CD4-positive, alpha-beta T cell treated with Interferon alpha-2 for 1 hour (primary cell): ENCODE measurements at places on chromosomes 1 and 21.

- DNase-seq = no peak
Observed at GRCh38 chr1:17919525-17920439, 164.6 kb downstream of the ACTL8 start.

DNA sequence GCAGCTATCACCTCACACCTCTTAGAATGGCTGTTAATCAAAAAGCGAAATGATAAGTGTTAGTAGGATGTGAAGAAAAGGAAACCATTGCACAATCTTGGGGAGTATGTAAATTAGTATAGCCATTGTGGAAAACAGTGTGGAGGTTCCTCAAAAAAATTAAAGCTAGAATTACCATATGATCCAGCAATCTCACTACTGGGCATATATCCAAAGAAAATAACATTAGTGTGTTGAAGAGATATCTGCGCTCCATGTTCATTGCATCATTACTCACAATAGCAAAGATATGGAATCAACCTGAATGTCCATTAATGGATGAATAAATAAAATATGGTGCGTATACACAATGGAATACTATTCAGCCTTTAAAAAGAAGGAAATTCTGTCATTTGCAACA, 68.9 kb downstream of the SNRPE start:
- DNase-seq = no peak

GRCh38 chr21:42373196-42373907, 7.0 kb upstream of the TFF1 start:
- DNase-seq = no peak

- peak; percentile 55 for DNase-seq
Observed at GRCh38 chr1:19644681-19645410, 735 bp downstream of the NBL1 start.

DNA sequence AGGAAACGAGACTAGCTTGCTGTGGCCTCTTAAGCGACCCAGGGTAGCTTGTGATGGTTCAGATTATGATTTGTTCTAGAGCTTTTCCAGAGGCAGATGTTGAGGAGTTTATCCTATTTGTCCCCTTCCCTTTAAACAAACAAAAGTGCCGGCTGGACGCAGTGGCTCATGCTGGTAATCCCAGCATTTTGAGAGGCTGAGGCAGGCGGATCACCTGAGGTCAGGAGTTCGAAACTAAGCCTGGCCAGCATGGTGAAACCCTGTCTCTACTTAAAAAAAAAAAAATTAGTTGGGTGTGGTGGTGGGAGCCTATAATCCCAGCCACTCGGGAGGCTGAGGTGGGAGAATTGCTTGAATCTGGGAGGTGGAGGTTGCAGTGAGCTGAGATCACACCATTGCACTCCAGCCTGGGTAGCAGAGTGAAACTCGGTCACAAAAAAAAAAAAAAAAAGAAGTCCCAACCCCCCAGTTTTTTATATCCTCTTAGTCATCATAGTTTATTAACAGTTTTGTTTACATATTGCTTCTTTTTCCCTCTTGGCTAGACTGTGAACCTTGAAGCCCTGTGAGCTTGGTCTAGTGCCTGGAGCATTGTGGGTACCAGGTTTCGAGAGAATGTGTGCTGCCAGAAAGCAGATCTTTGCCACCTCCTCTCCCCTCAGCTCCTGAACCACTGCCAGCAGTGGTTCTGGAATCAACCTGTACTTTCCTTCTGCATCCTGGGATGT, 29.8 kb downstream of the MAPKAPK2 start:
- no peak for DNase-seq

DNA sequence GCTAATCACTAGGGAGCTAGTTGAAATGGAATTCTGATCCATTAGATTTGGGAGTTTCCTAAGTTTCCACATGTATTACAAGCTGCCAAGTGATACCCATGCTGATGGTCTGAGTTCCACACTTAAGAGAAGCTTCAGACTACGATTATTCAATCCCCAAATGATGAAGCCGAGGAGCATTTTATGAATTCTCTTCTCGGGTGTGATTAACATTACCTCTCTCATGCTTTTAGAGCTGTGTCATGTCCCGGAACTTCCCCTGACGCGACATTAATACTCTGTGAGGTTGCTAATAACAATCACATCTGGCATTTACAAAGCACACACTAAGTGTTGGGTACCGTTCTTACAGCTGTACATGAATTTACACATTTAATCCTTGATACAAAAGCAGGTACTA, 63.0 kb downstream of the KCNJ15 start:
- no peak for DNase-seq

DNA sequence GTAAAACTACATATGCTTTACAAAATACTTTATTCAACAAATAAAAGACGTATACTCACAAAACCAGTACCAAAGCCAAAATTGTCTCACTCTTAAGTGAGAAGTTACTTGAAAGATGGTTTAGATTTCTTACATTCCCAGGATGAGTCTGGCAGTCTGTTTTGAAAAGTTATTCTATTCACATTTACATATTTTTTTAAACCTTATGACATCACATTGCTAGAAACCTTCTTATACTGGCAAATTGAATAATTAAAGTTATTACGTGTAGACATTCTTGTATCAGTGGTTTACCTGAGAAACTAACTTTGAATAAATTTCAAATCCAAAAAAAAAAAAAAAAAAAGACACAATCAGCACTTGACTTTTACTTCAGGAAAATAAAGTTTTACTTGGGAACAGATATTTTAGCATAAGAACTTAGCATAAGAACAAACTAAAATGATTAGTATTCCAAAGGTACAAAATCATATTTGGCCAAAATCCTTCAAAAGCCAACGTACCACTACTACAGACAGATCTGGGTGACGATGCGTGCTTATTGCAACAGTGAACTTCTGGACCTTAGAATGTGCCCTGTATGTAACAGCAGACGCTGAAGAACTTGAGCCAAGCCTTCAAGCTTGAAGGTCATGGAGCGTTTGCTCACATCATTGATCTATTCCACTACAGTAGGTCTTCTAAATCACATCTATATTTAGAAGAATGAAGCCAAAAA, 2.5 kb downstream of the CDC42BPA start:
- no peak for DNase-seq

- no peak for DNase-seq
Observed at GRCh38 chr1:226078374-226078773, 15.9 kb downstream of the H3-3A start.

DNA sequence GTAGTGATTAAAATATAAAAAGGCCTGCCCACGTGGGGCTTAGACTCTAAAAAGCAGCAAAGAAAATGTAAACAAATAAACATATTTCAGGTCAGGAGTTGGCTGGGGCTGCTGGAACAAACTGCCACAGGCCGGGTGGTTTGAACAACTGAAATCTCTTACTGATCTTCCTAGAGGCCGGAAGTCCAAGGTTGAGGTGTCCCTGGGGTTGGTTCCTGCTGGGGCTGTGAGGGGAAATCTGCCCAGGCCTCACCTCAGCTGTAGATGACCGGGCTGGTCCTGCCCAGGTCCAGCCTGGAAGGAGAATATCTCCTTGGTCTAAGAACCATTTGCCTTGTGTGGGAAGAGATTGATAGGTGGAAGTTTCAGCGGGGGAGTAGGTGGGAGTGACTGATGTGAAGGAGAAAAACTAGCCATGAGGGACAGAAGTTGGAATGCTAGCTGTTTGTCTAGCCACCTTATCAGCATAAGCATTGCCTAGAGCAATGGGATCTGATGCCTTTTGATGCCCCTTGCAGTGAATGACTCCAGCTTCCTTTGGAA, 221.1 kb downstream of the DYRK1A start:
- DNase-seq = no peak

DNA sequence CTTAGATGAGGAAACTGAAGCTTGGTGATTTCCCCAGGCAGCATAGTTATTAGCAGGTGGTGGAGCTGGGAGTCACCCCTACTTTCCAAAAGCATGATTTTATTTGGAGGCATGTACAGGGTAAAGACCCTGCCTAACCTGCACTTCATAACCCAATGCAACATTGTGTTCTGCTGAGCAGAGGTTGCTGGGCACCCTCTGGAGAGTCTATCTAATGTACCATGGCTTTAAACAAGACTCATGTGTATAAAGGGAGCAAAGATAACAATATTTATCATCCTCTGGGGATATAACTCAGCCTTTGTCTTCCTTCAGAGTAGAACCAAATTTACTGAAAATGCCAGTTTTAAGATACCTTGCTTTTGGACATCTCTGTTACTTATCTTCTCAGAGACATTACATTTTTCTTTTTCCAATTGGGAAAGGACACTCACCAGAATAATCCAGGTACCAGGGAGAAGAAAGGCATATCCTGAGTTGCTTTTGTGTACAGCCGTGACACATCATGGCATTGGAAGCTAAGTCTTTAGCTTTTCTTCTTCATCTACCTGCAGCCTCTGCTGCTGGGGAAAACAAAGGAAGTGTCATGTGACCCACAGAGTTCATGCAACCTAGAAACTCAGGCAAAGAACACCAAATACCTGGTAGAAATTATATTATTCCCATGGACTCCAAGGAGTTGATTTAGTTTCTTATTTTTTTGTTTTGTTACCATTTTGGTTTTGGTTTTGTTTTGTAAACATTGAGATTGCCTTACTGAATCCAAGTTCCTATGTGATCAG, 39.6 kb downstream of the ELAVL4 start:
- DNase-seq = no peak

GRCh38 chr1:184166485-184166884, 115.0 kb downstream of the TSEN15 start:
- no peak for DNase-seq

DNA sequence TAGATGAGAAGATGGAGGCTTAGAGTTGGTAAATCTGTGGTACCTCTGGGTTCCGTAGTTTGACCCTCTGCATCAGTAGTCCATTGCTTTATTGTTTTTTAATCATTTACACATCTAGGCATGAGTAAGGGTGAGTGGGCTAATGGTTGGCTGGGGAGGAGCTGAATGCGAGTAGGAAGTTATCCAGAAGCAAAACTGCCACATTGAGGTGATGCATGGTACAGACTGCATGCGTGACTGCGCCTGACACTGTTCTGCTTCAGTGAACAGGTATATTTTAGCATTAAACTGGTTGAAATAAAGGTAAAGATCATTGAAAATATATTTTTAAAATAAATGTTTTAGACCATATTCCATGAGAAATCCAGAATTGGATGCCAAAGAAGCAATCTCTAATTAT, 4.4 kb downstream of the DNAJC16 start:
- no peak for DNase-seq

DNA sequence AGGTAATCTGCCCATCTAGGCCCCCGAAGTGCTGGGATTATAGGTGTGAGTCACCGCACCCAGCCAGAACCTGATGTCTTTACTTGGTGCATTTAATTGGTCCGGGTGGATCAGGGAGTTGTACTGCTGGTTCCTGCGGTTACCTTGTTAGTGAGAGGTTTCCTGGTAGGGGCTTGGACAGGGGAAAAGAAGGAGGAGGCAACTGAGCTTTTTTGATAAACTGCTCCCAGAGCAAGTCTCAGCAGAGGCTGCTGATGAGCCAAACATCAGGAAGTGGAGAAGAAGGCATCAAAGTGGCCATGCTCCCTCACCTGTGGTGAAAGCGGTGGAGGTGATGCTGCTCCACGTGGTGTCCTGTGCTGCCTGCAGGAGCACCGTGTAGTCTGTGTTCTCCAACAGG, 161.5 kb upstream of the KIAA0040 start:
- no peak for DNase-seq

- DNase-seq = no peak
Observed at GRCh38 chr1:55692726-55693125, 477.6 kb upstream of the USP24 start.

GRCh38 chr1:213982672-213983492, 4.9 kb upstream of the PROX1 start:
- no peak for DNase-seq

DNA sequence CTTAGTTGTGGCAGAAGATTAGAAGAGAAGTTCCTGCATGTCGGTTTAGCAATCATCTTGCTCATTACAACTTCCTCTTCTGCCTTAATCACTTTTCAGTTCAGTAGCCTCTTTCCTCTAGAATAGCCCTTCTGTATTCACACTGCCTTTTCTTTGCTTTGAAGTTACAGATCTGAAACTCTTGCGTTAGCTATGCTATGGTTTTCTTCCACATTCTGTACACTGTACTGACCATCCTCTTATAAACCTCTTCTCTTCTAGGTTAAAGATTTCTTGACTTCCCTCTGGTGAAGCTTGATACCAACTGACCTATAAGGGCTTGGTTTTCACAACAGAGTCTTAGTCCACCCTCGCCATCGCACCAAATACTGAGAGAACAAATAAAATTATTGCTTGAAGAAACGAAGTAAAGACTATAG, 35.0 kb downstream of the C21orf91 start:
- DNase-seq = peak; percentile 58

GRCh38 chr21:37821786-37822450, 94.3 kb downstream of the KCNJ6 start:
- no peak for DNase-seq

GRCh38 chr1:34650800-34651199, 104.0 kb upstream of the GJB5 start:
- DNase-seq = no peak

GRCh38 chr1:56185493-56185892, 393.9 kb downstream of the PLPP3 start:
- DNase-seq = no peak

DNA sequence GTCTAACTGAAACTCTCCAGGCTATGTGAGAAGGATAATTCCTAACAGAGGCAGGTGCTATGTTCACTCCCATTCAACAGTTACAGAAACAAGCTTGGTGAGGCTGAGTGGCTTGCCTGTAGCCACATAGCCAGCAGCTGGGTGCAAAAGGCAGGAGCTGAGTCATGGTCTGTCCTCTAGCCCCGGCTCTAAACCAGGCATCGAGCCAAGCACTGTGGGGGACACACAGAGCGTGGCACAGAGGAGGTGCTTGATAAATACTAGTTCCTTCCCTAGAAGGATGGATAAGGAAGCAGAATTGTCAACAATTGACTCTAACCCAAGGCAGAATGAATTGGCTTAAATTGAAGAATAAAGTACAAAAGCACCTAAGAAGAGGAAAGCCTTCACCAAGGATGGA, 10.4 kb upstream of the KCNA2 start:
- no peak for DNase-seq

DNA sequence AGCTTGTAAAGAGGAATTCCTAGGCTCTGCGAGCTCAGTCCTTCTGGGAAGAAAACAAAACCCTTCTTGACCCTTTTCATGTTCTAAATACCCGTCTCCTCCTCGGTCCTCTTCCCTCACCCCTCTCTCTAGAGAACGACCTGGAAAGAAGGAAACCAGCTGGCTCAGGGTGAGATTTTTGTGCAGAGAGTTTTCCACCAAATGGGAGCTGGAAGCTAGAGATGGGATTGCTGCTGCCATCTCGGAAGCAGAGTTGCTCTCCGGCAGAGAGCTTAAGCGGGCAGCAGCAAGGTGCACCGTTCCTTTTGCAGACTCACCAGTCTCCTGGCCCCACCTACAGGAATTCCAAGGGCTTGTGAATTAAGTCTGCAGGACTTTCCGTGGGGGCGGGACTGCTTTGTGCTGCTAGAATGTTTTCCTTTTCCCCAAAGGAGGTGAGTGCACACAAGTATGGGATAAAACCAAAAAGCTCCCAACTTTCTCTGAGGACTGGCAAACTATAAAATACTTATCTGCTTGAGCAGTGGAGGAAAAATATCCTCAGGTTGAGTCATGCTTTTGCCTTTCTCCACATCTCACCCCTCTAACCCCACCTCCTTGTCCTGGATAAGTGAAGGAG, 29.1 kb upstream of the KIAA0040 start:
- no peak for DNase-seq

GRCh38 chr1:193827516-193827915, 641.1 kb upstream of the B3GALT2 start:
- no peak for DNase-seq
